Transverse colon (tissue), 4 donors: ENCODE measurements at places on chromosomes 12 and 14. TPM values are rescaled to one million over a fixed set of nuclear protein-coding genes. Genes with fewer than 3 reads are reported as not detected.

- no peak for DNase-seq
- no peaks in the 10 kb centered on the region for H3K36me3 ChIP-seq
- peaks cover 45% of the 10 kb centered on the region for H3K4me1 ChIP-seq
- H3K4me3 ChIP-seq, result no peak overlapping the region
- H3K27ac ChIP-seq, result no peak overlapping the region
These were observed 115.7 kb downstream of the NCOR2 start for GRCh38 chr12:124451637-124452243.

DNA sequence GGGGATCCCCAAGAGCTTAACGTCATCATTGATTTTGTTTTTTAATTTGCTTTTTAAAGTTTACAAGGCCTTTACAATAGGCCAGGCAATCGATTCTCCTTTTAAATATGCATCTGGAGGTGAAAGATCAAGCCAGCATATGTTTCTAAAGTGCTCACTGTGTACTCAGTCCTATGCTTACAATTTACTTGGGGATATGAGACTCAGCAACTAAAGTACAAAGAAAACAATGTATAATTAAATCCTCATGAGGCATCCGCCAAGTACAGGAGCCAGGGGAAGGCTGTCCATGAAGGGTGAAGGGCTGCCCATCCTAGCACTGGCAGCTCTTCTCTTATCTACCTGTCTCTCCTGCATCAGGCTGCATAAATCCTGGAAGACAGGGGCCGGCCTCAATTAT lies 11.8 kb downstream of the CCDC92 start:
- no peaks in the 10 kb centered on the region for H3K27me3 ChIP-seq
- H3K36me3 ChIP-seq, result no peaks in the 10 kb centered on the region
- no peak overlapping the region for H3K27ac ChIP-seq
- H3K4me1 ChIP-seq, result peaks cover 34% of the 10 kb centered on the region
- DNase-seq, result no peak

Gene GPR84
- total RNA-seq, result not detected

GRCh38 chr12:132710405-132711079 lies at the start of gene PGAM5:
PGAM5 (plus strand) TSS chr12:132710842; CDS start chr12:132710877, 35 bp downstream.
- no peaks in the 10 kb centered on the region for H3K36me3 ChIP-seq
- H3K4me3 ChIP-seq, result peak within 1 kb of the TSS; percentile 90
- peak within 1 kb of the TSS; percentile 82 for H3K27ac ChIP-seq
- no peaks in the 10 kb centered on the region for H3K27me3 ChIP-seq
- H3K4me1 ChIP-seq, result peaks cover 24% of the 10 kb centered on the region
- peak; percentile 93 for DNase-seq

DNA sequence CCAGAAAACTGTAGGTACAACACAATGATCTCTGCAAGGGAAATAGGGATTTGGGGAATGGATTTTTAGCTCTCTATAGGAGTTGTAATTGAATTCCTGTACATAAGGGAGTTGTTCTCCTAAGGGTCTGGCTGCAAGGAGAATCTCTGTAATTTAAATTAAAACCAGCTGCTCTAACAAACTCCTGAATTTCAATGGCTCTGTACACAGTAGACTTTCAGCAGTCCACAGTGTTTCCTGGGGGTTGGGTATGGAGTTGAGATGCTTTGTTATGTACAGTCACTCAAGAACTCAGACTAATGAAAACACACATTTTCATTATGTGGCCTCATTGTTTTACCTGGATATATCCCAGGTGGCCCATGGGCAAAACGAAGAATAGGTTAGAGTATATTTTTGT lies 93.2 kb downstream of the NAV3 start:
- H3K36me3 ChIP-seq, result no peaks in the 10 kb centered on the region
- no peak overlapping the region for H3K4me3 ChIP-seq
- H3K27ac ChIP-seq, result no peak overlapping the region
- no peaks in the 10 kb centered on the region for H3K27me3 ChIP-seq
- no peaks in the 10 kb centered on the region for H3K4me1 ChIP-seq

DNA sequence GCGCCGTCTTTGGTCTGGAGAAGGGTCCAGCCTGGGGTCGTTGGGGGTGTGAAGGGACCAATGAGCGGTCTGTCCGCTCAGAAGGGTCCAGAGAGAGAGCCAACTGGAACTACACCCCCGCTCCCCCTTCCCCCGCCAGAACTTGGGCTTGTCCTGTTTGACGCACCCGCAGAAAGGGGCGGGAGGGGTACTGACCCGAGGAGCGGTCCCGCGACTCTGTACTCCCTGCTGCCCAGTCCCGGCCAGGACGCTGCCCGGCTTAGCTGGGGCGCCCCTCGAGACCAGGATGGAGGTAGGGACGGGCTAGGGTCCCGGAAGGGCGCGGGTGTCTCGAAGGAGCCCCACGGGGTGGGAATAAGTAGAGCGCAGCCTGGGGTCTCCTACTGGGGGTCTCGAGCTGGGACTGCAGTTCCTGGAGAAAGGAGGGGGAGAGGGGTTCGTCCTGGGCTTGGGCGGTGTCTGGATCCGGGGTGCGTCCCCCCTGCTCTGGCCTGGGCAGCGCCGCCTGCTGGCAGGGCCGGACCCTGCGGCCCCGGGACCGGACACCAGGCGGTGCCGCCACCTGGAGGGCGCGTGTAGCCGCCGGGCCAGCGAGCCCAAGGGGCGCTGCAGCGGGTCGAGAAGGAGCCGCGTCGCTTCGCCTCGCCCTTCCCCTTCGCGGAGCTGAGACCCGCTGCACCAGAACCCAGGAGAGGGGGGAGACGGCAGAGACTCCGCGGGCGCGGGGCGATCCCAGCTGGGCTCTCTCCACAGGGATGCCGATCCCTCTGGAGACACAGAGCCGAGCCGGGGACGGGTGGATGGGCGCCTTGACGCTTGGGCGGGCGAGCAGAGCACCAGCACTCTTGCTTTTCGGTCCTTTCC lies 3.8 kb upstream of the CACNB3 start:
- peak overlapping the region; percentile 56 for H3K4me3 ChIP-seq
- peak overlapping the region; percentile 91 for H3K27ac ChIP-seq
- H3K27me3 ChIP-seq, result no peaks in the 10 kb centered on the region
- peak; percentile 93 for DNase-seq
- H3K4me1 ChIP-seq, result peaks cover 11% of the 10 kb centered on the region

Gene SLCO1A2
- total RNA-seq, result not detected

GRCh38 chr12:20950248-20950647 lies 139.7 kb downstream of the SLCO1B3 start:
- H3K4me1 ChIP-seq, result no peaks in the 10 kb centered on the region
- H3K4me3 ChIP-seq, result no peak overlapping the region
- DNase-seq, result no peak
- H3K36me3 ChIP-seq, result no peaks in the 10 kb centered on the region

GRCh38 chr12:51381226-51382079 lies 9.8 kb downstream of the GALNT6 start:
- H3K4me1 ChIP-seq, result no peaks in the 10 kb centered on the region
- H3K36me3 ChIP-seq, result no peaks in the 10 kb centered on the region
- no peak for DNase-seq
- H3K27ac ChIP-seq, result no peak overlapping the region
- no peaks in the 10 kb centered on the region for H3K27me3 ChIP-seq

GRCh38 chr12:127401005-127401404 lies 866.0 kb upstream of the TMEM132C start:
- H3K27ac ChIP-seq, result no peak overlapping the region
- H3K36me3 ChIP-seq, result no peaks in the 10 kb centered on the region
- H3K27me3 ChIP-seq, result no peaks in the 10 kb centered on the region
- no peak overlapping the region for H3K4me3 ChIP-seq

DNA sequence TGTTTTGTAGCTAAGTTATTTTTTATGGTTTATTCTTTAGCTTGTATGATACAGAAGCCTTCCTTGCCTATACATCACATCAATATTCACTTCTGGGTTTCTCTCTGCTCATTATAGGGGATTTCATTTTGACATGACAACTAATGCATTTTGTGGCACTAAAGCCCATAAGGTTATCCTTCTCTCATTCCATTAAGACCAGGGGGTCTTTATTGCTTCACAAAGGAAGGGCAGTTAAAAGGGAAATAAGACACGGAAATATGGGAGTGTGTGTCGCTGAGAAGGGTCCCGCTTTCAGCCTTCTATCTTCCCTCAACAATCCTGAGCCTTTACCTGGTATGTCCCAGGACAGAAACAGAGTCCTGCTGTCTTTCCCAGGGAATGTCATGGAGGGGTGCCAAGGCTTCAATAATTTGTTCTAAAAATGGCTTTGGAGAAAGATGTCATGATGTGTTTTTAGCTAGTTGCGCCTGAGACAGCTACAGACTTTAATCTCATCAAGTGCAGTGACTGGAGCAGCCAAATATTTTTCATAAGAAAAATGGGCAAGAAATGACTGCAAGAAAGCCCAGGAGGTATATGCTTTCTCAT lies 1145.4 kb upstream of the TMEM132C start:
- no peak overlapping the region for H3K4me3 ChIP-seq
- no peak for DNase-seq
- H3K36me3 ChIP-seq, result no peaks in the 10 kb centered on the region

GRCh38 chr12:9333161-9333560 lies 125.0 kb upstream of the PZP start:
- no peak overlapping the region for H3K4me3 ChIP-seq
- H3K36me3 ChIP-seq, result no peaks in the 10 kb centered on the region

GRCh38 chr14:46840944-46841720 lies 189.6 kb upstream of the RPL10L start:
- H3K27me3 ChIP-seq, result no peaks in the 10 kb centered on the region
- H3K27ac ChIP-seq, result no peak overlapping the region
- H3K36me3 ChIP-seq, result no peaks in the 10 kb centered on the region
- no peak overlapping the region for H3K4me3 ChIP-seq
- DNase-seq, result no peak

DNA sequence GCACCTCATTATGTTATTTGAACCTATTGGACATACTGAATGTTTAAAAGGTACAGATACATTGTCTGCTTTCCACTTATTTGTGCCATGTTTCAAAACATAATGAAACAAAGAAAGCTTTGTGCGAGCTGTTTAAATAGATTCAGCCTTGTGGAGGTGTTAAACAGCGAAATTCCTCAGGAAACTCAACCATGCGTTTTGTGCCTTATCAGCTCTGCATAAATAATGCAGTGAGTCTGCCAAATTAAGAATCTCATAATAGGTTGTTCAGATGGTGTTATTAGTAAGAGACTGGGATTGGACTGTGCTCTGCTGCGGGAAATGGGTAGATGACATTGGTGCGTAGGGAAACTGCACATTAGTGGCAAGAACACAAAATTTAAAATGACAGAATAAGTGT lies 163.7 kb upstream of the CLEC14A start:
- DNase-seq, result no peak
- H3K4me3 ChIP-seq, result no peak overlapping the region
- no peaks in the 10 kb centered on the region for H3K36me3 ChIP-seq
- no peaks in the 10 kb centered on the region for H3K27me3 ChIP-seq
- no peaks in the 10 kb centered on the region for H3K4me1 ChIP-seq
- no peak overlapping the region for H3K27ac ChIP-seq

DNA sequence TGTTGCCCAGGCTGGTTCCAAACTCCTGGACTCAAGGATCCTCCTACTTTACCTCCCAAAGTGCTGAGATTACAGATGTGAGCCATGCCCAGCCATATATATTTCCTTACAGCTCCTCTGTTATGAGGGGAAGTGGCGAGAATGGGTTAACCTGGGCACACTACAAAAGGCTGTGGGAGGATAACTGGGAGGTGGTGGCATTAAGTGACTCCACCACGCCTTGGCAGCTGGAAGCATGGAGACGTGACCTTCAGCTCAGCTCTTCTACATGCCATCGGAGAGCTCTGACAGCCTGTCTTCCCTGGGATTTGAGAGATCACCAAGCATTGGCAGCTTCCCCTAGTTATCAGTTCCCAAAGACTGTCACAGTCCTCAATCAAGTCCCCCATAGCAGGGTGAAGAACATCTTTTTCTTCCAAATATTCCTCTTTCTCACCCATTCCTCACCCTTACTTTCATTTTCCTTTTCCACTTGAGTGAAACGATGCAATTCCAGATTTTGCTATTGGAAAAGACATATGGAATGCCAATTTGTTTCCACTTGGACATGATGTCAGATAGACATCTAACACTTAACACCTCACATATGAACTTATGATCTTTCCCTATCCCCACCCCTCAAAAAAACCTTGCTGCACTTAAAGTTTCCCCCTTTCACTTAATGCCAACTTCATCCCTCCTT lies 48.5 kb downstream of the PHLDA1 start:
- H3K4me3 ChIP-seq, result no peak overlapping the region
- peaks cover 36% of the 10 kb centered on the region for H3K4me1 ChIP-seq
- peak overlapping the region; percentile 19 for H3K27ac ChIP-seq
- no peaks in the 10 kb centered on the region for H3K27me3 ChIP-seq
- H3K36me3 ChIP-seq, result no peaks in the 10 kb centered on the region
- no peak for DNase-seq

Gene CPNE6
- not detected for total RNA-seq

DNA sequence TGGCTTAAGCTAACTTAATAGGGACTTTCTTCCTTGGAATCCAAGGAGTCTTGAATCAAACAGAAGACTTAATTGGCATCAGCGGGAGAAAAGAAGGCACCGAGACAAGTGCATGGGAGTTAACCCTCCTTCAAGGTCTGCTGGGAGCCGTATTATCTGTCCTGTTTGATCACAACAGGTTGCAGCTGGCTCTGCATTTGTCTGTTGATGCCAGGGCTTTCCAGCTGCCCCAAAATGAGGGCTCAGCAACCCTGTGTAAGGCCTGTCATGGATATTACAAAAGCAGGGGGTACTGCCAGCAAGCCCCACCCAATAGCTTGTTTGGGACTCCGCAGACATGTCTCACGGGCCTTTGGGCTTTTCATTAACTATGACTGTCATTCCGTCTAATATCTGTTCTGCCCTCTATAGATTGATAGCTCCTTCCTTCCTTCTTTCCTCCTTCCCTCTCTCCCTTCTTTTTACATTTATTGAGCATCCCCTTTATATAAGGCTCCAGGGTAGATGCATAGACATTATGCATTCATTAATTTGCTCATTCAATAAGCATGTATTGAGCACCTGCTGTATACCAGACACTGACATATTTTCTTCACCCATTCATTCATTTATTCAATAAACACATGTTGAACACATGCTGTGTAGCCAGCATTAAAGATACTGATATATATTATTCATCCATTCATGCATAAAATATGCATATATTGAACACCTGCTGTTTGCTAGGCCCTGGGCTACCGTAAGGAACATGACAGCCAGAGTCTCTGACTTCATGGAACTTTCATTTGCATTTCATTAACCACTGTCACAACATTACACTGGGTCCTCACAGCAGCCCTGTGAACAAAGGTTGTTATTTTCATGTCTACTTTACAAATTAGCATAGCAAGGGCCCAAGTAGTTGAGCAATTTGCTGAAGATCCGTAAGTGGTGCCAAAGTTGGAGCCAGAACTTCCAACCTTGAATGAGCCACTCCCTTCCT lies 56.2 kb downstream of the SVOP start:
- no peaks in the 10 kb centered on the region for H3K27me3 ChIP-seq
- H3K4me1 ChIP-seq, result no peaks in the 10 kb centered on the region
- no peak for DNase-seq
- H3K4me3 ChIP-seq, result no peak overlapping the region
